ENCODE measurements at places on chromosomes 7 and 10.

GRCh38 chr10:117463545-117463920, 79.0 kb upstream of the EMX2 start:
- DNase-seq = no peak

GRCh38 chr7:91149341-91150246, 114.6 kb upstream of the FZD1 start:
- no peak for DNase-seq

DNA sequence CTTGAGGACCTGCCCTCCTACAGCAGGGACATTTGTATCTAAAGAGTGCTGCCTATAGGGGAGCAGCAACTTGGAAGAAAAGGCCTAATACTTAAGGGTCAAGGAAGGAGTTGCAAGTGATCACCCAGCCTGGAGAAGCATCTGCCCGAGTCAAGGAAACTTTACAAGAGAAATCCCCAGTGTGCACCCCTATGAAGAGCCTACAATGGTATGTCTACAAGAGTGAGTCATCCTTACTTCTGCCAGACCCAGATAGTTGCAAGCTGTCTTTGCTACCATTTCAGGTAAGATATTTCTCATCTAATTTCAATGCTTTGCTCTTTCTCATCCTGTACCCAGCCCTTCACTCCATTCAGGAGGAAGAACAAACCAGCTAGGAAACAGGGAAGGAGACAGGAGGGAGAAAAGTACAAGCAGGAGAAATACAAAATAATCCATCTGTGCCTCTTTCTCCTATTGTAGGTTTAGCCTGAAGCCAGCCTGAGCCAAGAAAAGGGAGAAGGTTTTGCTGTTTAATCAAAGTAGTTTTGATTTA, 34.4 kb upstream of the AGR3 start:
- DNase-seq = no peak

- no peak for DNase-seq
These were observed 1.8 kb downstream of the WASL start for GRCh38 chr7:123746931-123747488.

- DNase-seq = no peak
These were observed 1006.3 kb downstream of the SORCS1 start for GRCh38 chr10:106158241-106158640.

DNA sequence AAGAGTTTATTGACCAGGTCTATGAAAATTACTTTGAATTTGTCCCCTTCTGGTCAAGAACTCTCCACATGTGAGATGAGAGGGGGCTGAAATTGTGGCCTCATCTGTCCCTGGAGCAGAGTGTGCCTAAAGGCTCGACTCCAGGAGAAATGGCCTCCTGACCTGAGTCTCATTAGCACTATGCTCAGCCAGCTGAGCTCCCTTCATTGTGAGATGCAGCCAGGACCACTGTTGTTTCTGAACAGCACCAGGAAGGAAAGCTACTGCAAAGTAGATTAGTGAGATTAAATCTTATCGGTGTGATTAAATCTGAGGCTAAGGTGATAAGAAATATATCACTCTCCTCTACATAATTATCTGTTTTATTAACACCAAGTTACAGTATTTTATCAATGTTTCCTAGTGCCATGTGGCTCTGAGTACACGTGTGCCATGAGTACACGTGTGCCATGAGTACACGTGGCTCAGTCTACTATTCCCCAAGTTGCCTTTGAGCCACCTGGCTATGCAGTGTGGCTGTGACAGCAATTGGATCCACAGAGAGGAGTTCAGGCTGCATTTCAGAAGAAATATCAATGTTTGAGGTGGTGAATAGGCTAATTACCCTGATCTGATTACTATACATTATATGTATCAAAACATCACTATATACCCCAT, 126.9 kb downstream of the IPMK start:
- DNase-seq = no peak

- no peak for DNase-seq
These were observed 246.1 kb downstream of the EBF3 start for GRCh38 chr10:129717816-129718547.

DNA sequence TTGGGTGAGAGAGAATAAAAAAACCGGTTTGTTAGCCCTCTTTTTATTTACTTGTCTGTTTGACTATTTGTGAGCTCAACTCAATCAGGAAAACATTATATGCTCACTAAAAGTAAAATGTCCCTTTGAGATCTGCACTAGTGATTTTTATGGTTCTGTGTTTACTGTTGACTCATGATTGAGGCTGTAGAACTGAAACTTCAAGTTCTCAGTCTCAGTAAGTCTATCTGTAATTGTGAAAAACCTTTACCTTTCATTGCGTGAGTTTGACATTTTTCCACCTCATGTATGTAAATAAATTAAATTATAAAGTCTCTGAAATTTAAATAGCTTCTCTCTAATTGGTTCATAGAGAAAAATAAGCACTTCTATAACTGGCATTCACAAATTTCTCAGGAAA, 17.0 kb upstream of the CASD1 start:
- no peak for DNase-seq

DNA sequence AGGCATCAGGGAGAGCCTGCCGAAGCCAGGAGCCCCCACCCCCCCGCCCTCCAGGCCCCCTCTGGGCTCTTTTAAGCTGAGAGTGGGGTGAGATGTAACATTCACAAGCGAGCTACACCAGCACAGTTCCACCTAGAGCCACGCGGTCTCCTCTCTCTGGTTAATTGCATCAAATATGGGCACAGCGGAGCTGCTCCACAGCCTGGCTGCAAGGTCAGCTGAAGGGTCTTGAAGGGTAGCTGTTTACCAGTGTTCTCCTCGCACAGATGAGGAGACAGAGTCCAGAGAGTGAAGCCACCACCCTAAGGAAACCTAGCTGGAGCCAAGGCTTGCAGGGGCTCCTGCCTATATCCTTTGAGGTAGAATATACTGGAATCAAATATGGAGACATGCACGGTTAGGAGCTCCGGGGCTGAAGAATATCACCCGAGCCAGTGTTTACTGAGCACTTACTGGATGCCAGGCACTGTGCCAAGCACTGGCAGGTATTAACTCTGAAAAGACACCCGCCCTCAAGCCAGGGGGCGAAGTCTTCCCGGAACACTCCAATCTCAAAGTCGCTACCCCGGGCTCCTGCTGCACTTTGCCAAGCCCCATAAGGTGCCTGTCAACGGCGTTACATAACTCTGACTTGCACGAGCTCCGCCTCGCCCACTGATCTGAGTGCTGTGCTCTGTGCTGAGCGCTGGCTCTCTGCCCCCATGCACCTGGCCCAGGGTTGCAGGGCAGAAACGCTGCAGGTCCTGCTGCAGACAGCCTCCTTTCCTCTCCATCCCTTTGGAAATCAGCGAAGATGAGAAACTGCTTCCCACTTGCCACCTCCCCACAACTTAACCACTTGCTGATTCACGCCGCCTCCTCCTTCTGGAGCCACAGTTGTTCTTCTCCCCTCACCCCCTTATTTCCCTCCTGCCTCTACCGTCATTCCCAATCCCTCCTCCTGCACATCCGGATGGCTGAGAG, 5.4 kb downstream of the CHST15 start:
- DNase-seq = no peak

- no peak for DNase-seq
These were observed 12.1 kb upstream of the PAX2 start for GRCh38 chr10:100733329-100733728.
